ENCODE measurements at places on chromosomes 6 and 20.
A peak's percentile ranks its signal among the peaks of the same experiment; 100 is the strongest.

GRCh38 chr6:133973109-133973971 lies 20.3 kb downstream of the TBPL1 start:
- no peak for DNase-seq

GRCh38 chr6:43268782-43269272 lies 25.5 kb downstream of the TTBK1 start:
- DNase-seq = no peak

DNA sequence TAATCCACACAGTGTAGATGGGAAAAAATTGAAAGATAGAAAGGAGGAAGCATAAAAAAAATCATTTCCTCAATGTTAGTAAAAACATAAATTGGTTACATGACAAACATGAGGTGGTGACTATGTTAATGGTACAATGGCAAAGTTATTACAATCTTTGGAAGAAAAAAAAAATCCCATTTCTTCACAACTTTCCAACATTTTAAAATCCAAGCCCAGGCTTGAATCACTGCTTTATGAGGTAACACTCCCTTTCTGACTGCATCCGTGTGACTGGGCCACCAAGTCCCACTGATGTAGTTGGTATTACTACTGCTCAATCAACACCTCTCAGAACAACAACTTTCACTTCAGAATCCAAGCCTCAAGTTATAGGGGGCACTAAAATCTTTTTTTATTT lies 160.4 kb downstream of the BTBD9 start:
- DNase-seq = no peak

GRCh38 chr6:166739976-166740318 lies 112.9 kb upstream of the RPS6KA2 start:
- DNase-seq = no peak

GRCh38 chr20:57544838-57545564 lies 15.9 kb upstream of the PCK1 start:
- DNase-seq = no peak

DNA sequence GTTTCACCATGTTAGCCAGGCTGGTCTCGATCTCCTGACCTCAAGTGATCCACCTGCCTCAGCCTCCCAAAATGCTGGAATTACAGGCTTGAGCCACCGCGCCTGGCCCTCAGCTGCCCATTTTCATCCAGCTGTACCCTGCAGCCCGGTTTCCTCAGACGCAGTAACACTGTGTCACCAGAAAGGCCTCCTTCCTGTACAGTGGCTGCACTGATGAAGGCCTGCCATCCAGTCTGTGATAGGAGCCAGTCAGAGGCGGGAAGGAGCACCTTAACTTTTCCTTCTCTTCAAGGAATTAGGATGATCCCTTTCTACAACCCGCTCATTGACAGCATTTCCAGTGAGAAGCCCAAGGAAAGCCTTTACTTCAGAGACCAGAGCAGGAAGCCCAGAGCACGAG lies 75.9 kb downstream of the GFOD1 start:
- DNase-seq = no peak

GRCh38 chr6:43658161-43658560 lies 13.3 kb downstream of the RSPH9 start:
- no peak for DNase-seq

- no peak for DNase-seq
These were observed 29.1 kb downstream of the NDUFAF5 start for GRCh38 chr20:13813910-13814309.

- DNase-seq = no peak
These were observed 34.8 kb downstream of the ELOVL2 start for GRCh38 chr6:11009353-11009752.

GRCh38 chr6:112997421-112998085 lies 650.4 kb downstream of the RFPL4B start:
- DNase-seq = no peak

- DNase-seq = no peak
These were observed 12.6 kb downstream of the DUSP22 start for GRCh38 chr6:304833-305370.

DNA sequence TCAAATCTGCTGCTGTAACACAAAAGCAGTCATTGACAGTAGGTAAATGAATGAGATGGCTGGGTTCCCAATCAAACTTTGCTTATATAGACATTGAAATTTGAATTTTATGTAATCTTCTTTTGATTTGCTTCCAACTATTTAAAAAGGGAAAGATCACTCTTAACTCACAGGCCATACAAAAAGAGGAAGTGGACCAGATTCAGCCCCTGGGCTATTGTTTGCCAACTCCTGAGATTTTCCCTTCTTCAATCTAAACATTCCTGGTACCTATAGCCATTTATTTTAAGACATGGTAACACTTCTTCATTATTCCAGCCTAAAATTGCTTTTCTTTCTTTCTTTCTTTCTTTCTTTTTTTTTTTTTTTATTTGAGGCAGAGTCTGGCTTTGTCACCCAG lies 260.6 kb downstream of the TFAP2A start:
- no peak for DNase-seq

GRCh38 chr6:135586844-135587243 lies 89.3 kb upstream of the AHI1 start:
- peak; percentile 4 for DNase-seq

- no peak for DNase-seq
These were observed 23.9 kb downstream of the C20orf203 start for GRCh38 chr20:32649697-32650400.
